Activated CD8-positive, alpha-beta T cell treated with anti-CD3 and anti-CD28 coated beads for 36 hours (primary cell): ENCODE measurements at places on chromosomes 13 and 19. TPM values are rescaled to one million over a fixed set of nuclear protein-coding genes. Genes with fewer than 3 reads are reported as not detected.

The BORA gene
- total RNA-seq: 16.8 TPM

The SPACA4 gene
- total RNA-seq: not detected

The SHKBP1 gene
- 89.3 TPM for total RNA-seq

The PDCD2L gene
- 39.9 TPM for total RNA-seq

GRCh38 chr19:6971366-6971765, 49.9 kb downstream of the MBD3L2B start:
- H3K27ac ChIP-seq: no peak overlapping the region
- no peaks in the 10 kb centered on the region for H3K27me3 ChIP-seq
- no peak for DNase-seq

DNA sequence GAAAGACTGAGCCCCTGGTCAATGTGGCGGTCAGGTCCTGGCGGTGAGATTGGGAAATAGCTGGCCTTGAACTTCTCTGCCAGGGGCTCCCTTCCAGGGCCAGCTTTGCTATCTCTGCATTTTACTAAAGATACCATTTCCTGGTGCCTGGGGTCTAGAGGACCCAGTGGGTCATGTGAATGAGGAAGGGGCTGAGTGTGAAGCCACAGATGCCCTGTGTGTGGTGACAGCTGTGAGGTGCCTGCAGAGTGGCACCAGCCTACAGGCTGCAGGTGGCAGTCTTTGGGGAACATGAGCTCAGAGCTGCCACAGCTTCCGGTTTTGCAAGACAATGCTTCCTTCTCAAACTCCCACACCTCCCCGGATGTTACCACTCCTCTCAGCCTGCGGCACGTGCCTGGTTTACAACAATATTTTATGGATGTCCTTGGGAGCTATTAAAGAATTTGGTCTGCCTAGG, 5.2 kb upstream of the MLNR start:
- peaks cover 9% of the 10 kb centered on the region for H3K36me3 ChIP-seq
- H3K4me1 ChIP-seq: peaks cover 15% of the 10 kb centered on the region
- DNase-seq: peak; percentile 61
- H3K4me3 ChIP-seq: no peak overlapping the region
- peak overlapping the region; percentile 48 for H3K27ac ChIP-seq

- no peak overlapping the region for H3K27ac ChIP-seq
- H3K4me1 ChIP-seq: no peaks in the 10 kb centered on the region
- DNase-seq: no peak
- peaks cover 36% of the 10 kb centered on the region for H3K27me3 ChIP-seq
- no peak overlapping the region for H3K4me3 ChIP-seq
- H3K36me3 ChIP-seq: no peaks in the 10 kb centered on the region
Observed at GRCh38 chr19:50686310-50687032, 33.1 kb downstream of the SHANK1 start.

DNA sequence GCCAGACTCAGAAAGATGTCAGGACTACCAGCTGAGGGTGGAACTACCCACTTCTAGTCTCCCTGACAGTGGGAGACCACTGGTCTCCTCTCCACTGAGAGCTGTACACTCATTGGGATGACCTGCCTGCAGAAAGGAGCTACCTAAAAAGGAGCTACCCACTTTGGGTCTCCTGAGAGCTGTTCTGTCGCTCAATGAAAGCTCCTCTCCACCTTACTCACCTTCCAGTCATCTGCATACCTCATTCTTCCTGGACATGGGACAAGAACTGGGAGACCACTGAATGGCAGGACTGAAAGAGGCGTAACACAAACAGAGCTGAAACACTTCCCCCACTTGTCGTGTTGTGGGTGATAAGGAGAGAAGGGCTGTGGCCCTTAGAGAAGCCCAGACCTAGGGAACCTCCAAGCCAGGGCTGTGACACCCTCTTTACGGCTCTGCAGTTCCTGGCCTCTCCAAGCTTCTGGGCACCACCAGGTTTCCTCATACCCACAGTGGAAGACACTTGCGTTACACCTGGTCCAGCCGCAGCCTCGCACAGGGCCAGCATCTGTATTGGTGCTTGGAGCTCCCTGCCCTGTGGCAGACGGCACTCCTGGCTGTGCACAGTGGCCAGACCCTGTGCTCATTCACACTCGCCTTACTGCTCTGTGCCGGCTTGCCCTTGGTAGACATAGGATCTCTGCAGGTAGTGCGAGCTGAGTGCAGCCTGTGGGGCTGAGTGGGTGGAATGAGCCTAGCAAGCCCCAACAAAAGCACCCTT, 54.9 kb upstream of the SLITRK6 start:
- H3K27ac ChIP-seq: no peak overlapping the region
- no peaks in the 10 kb centered on the region for H3K27me3 ChIP-seq
- no peaks in the 10 kb centered on the region for H3K36me3 ChIP-seq
- no peak for DNase-seq

DNA sequence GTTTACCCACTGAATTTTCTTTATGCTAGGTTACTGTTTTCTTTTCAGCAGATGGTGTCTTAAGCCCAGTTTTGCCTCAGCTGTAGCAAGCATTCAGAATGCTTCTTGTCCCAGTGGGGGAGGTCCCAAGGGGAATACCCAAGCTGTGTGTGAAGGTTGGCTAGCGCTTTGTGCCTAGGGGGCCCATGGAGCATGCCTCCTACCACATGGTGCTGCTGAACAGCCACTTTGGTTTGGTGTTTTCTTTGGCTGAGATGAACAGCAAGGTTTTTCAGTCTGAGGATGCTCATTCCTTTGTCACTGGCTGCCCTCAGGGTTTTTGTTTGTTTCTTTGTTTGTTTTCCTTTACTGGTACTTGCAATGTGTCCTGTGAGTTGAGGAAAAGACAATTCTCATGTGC, 99.0 kb downstream of the PCDH20 start:
- H3K4me3 ChIP-seq: no peak overlapping the region
- H3K27ac ChIP-seq: no peak overlapping the region
- no peak for DNase-seq
- H3K4me1 ChIP-seq: no peaks in the 10 kb centered on the region
- H3K36me3 ChIP-seq: no peaks in the 10 kb centered on the region
- H3K27me3 ChIP-seq: no peaks in the 10 kb centered on the region

GRCh38 chr19:3644351-3645066, 17.9 kb upstream of the CACTIN start:
- no peaks in the 10 kb centered on the region for H3K27me3 ChIP-seq
- no peak overlapping the region for H3K4me3 ChIP-seq
- H3K27ac ChIP-seq: no peak overlapping the region
- H3K4me1 ChIP-seq: no peaks in the 10 kb centered on the region
- H3K36me3 ChIP-seq: peaks cover 5% of the 10 kb centered on the region

DNA sequence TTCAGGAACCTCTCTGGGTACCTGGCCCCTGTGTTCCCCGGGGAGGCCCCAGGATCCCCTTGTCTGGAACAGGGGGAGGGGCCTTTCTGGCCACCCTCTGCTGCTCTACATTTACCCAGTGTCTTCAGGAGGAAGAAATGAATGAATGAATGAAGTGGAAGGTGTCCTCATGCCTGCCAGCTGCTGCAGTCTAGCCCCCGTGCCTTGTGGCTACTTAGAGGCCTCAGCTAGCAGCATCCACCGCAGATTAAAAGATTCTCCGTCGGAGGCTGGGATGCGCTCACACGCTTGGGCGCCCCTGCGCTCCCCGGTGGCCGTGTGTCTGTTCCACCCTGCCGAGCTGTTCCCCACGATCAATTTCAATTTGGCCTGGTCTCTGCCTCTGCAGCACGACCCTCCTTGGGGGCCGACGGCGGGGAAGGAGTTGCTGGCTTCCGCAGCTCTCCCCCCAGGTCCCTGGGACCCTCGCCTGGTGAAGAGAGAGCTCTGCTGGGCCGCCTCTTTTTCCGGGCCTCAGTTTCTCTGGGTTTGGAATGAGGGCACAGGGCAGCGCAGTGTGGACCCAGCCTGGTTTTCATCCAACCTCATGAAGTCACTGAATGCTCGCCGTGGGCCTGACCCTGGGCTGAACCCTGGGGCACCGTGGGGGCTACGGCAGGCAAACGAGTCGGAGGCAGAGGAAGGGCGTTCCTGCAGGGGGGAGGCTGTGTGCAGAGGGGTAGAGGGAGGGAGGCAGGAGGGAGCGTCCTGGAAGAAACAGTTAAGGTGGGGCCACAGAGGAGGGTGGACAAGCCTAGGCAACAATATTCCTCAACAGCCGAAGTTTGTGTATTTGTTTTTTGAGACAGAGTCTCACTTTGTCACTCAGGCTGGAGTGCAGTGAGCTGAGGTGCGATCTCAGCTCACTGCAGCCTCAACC, 28.3 kb downstream of the EFNA2 start:
- no peaks in the 10 kb centered on the region for H3K36me3 ChIP-seq
- no peak overlapping the region for H3K27ac ChIP-seq
- DNase-seq: no peak
- H3K4me1 ChIP-seq: no peaks in the 10 kb centered on the region
- no peak overlapping the region for H3K4me3 ChIP-seq

- peaks cover 13% of the 10 kb centered on the region for H3K36me3 ChIP-seq
- peaks cover 64% of the 10 kb centered on the region for H3K4me1 ChIP-seq
- no peak overlapping the region for H3K27ac ChIP-seq
- no peak for DNase-seq
- H3K4me3 ChIP-seq: no peak overlapping the region
Observed at GRCh38 chr13:112576191-112576590, 11.8 kb downstream of the TUBGCP3 start.

GRCh38 chr13:58087566-58087965, 456.0 kb downstream of the PCDH17 start:
- no peaks in the 10 kb centered on the region for H3K36me3 ChIP-seq
- no peaks in the 10 kb centered on the region for H3K27me3 ChIP-seq
- DNase-seq: no peak
- H3K27ac ChIP-seq: no peak overlapping the region
- H3K4me1 ChIP-seq: no peaks in the 10 kb centered on the region

DNA sequence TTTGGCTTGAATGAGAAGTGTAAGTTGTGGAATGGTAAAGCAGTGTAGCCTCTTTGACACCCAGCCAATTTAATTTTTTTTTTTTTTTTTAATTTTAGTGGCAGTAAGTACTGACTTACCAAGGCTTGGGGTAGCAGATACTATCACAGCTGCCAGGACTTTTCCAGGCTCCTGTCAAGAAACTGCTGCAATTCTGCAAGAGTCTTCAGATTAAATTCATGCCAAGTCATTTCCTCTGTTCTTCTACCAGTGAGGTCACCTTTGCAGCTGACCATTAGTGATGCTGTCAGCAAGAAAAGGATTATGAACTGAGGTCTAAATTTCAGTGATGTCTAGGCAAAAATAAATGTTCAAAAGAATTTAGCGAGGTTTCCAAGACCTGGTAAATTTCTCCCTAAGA, 91.2 kb downstream of the GGACT start:
- H3K4me1 ChIP-seq: no peaks in the 10 kb centered on the region
- H3K27me3 ChIP-seq: no peaks in the 10 kb centered on the region
- no peak overlapping the region for H3K27ac ChIP-seq
- DNase-seq: no peak
- H3K4me3 ChIP-seq: no peak overlapping the region
